NCI-H1092 treated with DMSO at 0.1 percent for 48 hours (cell line): ENCODE measurements at places on chromosomes 1 and 21.

GRCh38 chr1:44281962-44282703 lies 68.9 kb downstream of the DMAP1 start:
- no peak for DNase-seq

- DNase-seq, result no peak
Observed at GRCh38 chr21:32203877-32204480, 74.9 kb downstream of the MIS18A start.

DNA sequence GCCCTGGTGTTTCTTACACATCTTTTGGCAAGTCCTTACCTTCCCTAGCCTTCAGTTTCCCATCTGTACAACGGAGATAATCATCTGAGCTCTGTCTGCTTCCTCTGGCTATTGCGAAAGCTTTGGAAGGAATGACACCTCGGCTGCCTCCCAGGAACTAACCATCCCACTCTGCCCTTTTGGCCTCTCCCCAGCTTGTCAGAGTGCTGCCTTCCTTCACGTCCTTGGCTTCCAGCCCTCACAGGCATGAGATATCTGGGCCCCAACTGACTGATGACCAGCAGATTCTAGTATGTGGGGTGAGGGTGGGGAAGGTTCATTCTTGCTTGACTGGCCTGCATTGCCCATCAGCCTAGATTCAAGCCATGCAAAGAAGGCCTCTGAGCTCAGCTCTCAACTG lies 253.1 kb upstream of the FGGY start:
- no peak for DNase-seq

GRCh38 chr1:203072002-203072602 lies 13.7 kb downstream of the MYOG start:
- DNase-seq, result no peak

DNA sequence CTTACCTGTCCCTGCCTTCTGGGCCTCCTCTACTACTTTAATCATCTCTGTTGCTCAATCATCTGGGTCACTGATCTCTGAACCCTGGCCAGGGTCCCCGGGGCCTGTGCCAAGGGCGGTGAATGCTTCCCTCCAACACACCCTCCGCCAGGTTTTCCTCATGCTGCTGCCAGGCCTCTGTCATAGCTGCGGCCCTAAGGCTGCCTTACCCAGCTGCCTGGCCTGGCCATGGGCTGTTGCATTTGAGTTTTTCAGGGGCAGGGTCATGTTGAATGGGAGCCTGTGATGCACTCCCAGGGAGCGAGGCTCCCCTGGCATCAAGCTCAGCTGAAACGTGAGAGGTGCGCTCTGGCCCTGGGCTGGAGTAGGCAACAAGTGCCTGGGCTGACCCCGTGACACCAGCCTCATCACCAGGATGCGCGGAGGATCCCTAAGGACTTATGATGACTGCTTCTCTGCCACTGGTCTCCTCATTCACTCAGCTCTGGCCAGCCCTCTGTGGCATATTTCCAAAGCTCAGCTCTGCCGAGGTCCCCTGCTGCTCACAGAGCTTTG lies 7.6 kb downstream of the EDN2 start:
- peak; percentile 33 for DNase-seq

- DNase-seq, result no peak
Observed at GRCh38 chr1:31344503-31344902, 28.4 kb downstream of the FABP3 start.

GRCh38 chr1:19534281-19534680 lies 48.9 kb upstream of the CAPZB start:
- DNase-seq, result no peak

DNA sequence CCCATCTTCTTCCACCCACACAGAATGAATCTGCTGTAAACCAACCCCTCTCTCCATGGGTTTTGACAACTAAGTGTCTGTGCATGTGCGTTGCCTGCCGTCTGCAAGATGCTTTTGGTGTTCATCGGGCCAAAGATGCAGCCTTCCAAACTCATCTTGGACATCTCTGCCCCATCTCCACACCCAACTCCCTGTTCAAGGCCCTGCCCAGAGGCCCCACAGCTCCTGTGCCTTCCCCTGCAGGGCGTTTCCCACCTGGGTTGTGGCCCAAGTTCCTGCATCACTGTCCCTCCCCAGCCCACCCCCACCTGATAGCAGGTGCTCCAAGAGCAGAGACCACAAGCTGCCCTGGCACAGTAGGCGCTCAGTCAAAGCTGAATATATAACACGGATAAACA lies 103.2 kb downstream of the BCAR3 start:
- no peak for DNase-seq

DNA sequence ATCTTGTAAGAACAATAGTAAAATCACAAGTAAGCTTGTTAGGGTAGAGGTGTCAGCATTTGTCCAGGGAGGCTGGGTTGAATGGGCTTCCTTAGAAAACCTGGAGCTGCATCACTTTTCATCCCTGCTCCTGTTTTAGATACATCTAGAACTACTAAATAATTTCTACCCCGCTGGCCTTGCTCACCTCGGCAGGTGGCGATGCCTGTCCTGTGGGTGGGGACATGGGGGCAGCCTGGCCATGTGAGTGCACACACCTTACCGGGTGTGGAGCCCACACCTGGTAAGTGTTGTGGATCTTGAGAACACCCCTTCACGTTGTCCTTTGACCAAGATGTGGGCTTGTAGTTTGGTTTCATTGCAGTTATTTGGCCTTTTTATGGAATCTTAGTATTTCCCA lies 29.7 kb downstream of the URB2 start:
- no peak for DNase-seq

- no peak for DNase-seq
Observed at GRCh38 chr1:91608876-91609275, 108.2 kb downstream of the CDC7 start.

- no peak for DNase-seq
Observed at GRCh38 chr1:166876540-166876838, 425 bp upstream of the TADA1 start.

DNA sequence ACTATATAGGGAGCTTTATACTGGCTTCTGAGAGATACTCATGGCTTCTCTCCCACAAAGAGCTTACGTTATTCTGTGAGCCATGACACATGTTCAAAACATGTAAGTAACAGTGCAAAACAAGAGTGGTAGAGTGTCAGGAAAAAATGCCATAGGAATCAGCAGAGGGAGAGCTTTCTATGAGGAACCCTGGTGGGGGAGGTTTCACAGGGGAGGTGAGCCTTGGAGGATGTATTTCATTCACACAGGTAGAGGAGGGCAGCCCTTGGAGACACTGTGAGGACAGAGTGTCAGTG lies 72.7 kb upstream of the LYST start:
- no peak for DNase-seq

- DNase-seq, result no peak
Observed at GRCh38 chr1:41838266-41838665, 80.5 kb downstream of the HIVEP3 start.

DNA sequence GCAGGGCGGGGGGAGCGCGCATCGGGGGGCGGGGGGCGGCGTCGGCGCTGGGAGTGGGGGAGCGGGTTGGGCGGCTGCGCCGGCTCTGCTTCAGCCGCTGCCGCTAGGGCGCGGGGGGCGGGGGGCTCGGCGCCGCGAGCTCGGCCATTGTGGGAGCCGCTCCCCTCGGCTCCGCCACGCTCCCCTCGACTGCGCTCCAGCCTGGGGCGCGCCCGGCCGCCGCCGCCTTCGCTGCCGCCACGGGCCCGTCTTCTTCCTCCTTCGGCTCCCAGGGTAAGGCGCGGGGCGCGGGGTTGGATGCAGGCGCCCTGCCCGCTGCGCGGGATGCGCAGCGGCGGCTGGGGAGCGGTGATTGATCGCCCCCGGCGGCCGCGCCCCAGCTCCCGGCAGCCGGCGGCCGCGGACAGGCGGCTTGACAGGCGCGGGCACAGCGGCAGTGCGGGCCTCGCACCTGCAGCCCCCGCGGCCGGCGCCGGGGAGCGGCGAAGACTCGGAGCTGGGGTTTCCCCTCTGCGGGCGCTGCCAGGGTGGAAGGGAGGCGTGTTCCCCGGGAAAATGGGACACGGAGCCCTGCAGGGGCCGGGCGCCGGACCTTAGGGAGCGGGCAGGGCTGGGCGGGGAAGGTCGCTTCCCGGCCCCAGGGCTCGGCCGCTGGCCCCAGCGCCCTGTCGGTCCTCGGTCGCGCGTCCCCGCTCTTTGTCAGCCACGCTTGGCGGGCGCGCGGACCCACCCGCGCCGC lies 55.3 kb downstream of the NDUFS5 start:
- DNase-seq, result peak; percentile 57

GRCh38 chr1:171346881-171347280 lies 32.9 kb downstream of the FMO4 start:
- DNase-seq, result no peak

GRCh38 chr1:165772739-165773138 lies 4.1 kb upstream of the TMCO1 start:
- no peak for DNase-seq

- DNase-seq, result peak; percentile 45
Observed at GRCh38 chr1:187261637-187262036, 432.9 kb downstream of the PLA2G4A start.

GRCh38 chr1:31957701-31958674 lies 19.8 kb upstream of the PTP4A2 start:
- DNase-seq, result no peak

- DNase-seq, result no peak
Observed at GRCh38 chr1:102032534-102032933, 35.8 kb upstream of the OLFM3 start.

DNA sequence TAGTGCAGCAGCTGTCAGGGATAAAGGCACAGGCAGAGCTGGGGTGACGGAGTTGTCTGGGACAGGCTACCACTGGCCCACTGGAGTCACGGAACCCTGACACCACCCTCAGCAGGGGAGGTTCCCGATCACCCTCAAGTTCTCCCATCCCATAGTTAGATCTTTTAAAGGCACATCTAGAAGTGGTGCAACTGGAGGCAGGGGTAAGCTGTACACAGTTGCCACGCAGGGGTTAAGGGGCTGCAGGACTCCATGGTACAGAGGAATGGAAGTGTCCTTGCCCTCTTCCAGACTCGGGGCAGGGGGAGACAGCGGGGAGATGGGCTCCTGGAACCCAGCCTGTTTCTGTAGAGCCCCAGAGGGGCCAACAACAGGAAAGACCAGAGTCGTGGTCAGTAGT lies 13.3 kb downstream of the CC2D1B start:
- no peak for DNase-seq

- DNase-seq, result peak; percentile 8
Observed at GRCh38 chr1:29632806-29633615, 396.7 kb downstream of the PTPRU start.

DNA sequence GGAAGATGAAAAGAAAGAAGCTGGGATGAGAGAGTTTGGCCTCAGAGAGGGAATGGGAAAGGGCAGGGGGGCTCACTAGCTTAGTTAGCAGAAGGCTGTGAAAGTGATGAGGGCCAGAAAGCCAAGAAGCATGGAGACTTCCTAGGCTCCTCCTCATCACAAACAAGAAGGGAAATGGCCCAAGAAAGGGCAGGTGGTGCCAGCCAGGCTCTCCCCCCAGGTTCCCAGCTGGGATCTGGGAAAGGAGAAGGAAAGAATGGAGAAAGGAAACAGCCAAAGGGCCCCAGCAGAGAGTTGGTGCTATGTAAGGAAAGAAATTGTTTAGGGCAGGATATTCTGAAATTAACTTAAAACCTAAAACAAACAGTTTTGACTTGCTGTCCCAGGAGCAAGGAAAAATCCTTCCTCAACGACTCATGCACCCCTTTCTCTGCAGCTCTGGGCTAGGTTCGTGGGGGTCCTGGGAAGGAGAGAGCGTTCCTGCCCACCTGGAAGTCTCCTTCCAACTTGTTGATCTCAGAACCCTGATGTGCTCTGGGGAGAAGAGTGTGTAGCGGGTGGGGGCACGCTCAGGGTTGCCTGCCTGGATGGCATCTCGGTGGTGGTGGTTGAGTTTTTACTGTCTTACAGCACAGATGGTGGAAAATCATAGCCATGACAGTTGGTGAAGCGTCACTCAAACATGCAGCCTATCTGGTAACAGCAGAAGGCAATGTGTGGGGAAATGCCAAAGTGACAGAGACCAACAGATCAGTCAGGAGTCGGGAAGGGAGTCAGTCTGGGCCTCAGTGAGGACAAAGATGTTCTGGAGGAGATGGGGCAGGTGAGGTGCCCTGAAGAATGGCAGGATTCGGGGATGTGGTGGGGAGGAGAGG lies 147.3 kb downstream of the CLIC6 start:
- DNase-seq, result no peak

- no peak for DNase-seq
Observed at GRCh38 chr1:203289281-203289981, 15.9 kb upstream of the BTG2 start.

GRCh38 chr1:59730759-59731478 lies 83.8 kb upstream of the HOOK1 start:
- DNase-seq, result no peak

- DNase-seq, result no peak
Observed at GRCh38 chr1:228036701-228037231, 30.0 kb downstream of the WNT3A start.

- no peak for DNase-seq
Observed at GRCh38 chr1:199287647-199288046, 648.8 kb downstream of the PTPRC start.
